ENCODE measurements at places on chromosomes 2 and 18.

DNA sequence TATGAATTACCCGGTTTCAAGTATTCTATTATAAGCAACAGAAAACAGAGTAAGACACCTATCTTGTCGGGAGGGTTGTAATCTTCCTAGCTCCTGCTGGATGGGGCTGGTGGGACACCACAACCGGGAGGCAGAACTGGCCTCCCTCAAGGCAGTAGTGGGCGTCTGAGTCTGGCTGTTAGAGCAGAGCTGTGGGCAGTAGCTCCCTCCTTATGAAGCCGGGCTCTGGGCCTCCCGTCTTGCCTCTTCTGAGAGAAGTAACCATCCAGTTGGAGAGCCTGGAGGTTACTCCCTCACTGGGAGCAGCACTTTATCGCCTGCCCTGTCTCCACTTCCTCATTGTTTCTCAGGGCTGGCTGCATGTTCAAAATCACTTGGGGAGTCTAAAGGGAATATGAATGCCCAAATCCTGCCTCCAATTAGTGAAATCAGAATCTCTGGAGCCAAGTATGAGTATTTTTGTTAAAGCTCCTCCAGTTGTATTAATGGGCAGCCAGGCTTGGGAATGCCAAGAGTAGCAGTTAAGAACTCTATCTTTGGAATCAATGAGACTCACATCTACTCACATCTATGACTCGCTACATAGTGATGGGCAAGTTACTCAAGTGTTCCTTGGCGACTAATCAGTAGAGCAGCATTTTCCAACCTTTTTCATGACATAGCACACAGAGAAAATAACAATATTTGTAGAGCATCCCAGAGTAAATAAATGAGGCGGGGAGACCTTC is 27.3 kb upstream of the NRP2 start:
- DNase-seq = no peak

DNA sequence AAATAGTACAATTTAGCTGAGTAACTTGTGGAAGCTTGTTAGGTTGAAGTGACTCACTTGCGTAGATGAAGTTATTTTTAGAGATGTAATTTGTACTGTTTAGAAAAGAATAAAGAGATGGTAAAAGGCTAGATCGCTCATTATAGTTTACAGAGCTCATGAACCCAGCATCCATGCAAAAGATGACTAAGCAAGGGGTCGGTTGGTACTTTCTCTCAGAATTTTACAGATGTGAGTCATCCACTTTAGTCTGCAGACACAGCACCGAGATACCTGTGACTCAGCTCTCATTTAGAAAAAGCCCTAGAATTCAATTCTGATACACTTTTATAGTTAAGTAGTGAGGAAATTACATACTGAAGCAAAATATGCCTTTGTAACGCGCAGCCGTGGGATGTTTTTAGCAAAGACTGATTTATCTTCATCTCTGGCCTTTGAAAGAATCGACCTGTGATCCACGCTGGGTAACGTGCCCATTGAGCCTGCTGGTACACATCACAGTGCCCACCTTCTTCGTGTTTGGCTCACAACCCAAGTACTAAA is 116.5 kb upstream of the FOSL2 start:
- DNase-seq = no peak

DNA sequence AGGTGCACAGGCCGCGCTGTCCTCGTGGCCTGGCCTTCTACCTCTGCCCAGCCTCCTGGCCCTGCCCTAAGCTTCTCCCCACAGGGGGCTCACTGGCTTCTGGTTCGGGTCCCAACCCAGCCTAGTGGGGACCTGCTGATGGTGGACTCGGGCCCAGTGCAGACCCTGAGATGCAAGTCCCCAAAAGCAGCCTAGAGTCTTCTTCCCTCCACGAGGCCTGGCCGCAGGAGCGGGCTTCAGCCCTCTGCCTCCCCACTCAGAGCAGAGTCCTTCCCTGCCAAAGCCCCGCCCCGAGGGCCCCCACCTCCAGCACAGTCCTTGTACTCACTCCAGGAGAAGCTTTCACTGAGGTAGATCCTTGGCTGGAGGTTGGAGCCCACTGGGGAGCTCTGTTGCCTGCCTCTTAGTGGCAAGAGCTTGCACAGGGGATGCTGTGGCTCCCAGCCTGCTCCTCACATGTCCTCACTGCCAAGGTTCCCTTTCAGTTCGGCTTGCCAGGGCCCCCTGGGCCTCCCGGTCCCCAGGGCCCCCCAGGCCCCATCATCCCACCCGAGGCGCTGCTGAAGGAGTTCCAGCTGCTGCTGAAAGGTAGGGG is 3.6 kb downstream of the ERFE start:
- DNase-seq = no peak

DNA sequence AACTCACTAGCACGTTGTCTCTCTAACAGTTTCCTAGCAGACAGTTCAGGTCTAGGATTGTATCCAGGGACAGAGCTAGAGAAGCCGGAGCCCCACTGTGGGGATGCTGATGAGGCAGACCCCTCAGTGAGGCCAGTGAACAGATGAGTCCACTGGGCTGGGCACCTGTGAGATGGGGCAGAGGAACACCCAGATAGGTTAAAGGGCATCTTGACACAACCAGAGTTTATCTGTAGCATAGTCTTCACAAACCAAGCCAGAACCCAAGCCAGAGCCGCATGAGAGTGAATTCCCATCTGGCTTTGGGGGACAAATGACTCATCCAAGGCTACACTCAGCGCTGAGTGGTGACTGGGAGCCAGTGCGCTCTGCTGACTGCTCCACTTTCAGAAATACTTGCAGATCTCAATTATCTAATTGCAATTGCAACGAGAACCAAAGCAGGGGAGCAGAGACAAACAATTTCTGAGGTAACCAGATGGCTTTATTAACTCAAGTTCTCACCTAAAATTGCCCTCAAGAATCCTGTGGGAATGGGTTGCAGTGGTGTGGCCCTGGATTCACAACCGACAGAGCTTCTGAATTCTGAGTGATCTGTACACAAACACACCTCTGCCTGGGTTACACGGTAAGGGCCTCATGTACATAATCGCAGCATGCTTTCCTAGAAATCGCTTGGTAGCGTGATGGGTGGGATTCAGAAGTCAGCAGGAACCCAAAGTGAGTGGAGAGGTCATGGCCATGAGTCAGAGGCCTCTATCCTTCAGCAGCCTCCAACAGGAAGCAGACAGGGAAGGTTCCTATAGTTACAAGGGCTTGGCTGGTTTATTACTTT is 48.7 kb upstream of the MSH2 start:
- DNase-seq = no peak

- no peak for DNase-seq
Observed at GRCh38 chr2:60064687-60065389, 488.6 kb downstream of the BCL11A start.

- peak; percentile 5 for DNase-seq
Observed at GRCh38 chr2:91442246-91442905, 2750.9 kb downstream of the RPIA start.

DNA sequence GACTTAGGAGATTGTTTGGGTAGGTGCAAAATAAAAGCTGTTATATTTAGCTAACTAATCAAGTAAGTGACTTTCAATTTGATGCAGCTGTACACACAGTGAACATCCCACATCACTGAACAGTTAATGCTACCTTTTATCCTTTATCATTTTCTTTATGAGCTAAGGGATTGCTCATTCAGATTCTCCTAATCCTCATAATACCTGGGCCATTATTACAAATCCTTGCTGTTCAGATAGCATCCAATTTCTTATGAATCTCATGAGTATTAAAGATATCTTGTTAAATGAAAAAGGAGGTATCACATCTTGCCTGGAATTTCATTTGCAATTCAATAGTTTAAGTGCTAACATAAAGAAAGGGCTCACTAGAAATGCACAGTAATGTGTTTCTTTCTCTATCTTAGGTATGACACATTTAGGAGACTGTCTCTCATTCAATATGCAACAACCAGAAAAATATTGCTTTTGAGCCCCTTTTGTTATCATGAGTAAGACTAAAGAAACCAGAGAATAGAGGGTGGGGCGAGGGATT is 918.5 kb downstream of the CBLN2 start:
- DNase-seq = no peak

- DNase-seq = no peak
Observed at GRCh38 chr18:63207835-63208234, 111.7 kb downstream of the BCL2 start.

DNA sequence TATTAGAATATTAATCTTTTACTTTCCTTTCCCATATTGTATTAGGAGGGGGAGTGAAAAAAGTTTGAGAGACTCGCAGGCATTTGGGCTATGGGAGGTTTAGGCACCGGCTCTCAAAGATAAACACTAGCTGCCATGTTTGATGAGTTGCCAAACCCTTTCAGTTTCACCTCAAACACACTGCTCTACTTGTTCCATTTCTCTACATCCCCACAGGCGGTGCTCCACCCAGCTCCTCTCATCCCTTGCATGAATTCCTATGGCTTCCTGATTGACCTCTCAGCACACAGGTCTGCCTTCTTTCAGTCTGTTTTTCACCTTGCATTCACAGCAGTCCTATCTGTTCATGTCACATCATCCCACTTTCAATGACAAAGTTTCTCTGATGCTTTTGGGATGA is 65.7 kb downstream of the MEP1B start:
- no peak for DNase-seq

Measured in GM19239 (cell line).